ENCODE measurements at places on chromosomes 16 and 17.
A peak's percentile ranks its signal among the peaks of the same experiment; 100 is the strongest.

- no peak overlapping the region for H3K4me3 ChIP-seq
- H3K27me3 ChIP-seq: peaks cover 60% of the 10 kb centered on the region
- H3K36me3 ChIP-seq: no peaks in the 10 kb centered on the region
- peaks cover 4% of the 10 kb centered on the region for H3K4me1 ChIP-seq
- no peak overlapping the region for H3K27ac ChIP-seq
- no peak for DNase-seq
These were observed 4.9 kb downstream of the FA2H start for GRCh38 chr16:74769586-74770190.

DNA sequence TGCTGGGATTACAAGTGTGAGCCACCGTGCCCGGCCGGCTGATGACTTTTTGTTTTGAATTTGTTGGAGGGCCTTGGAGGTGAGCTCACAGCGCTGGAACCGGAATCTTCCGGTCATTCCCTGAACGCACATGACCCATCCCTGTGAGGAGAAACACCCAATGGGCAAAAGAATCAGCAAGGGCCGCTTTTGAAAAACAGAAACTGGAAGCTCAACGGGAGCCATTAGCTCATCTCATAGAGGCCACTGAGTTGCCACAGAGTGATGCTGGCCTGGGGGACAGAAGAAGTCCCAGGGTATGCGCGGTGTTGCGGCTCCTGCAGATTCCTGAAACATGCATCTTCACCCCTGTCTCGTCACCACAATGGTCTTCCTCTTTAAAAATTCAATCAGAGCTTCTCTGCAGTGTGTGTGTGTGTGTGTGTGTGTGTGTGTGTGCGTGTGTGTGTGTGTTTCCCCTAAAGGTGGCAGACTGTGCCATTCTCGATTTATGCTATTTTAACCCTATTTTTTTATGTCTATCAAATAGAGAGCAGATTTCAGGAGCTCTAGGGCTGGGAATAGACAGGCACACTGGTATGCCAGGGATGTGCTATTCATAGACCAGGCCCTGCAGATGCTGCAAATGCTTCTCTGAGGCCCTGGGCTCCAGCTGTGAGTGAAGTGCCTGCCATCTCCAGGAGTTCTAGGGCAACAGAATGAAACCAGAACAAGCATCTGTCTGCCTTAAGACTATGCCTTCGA is 68.3 kb downstream of the MARCHF10 start:
- no peaks in the 10 kb centered on the region for H3K4me1 ChIP-seq
- no peaks in the 10 kb centered on the region for H3K27me3 ChIP-seq
- DNase-seq: no peak
- no peaks in the 10 kb centered on the region for H3K36me3 ChIP-seq

GRCh38 chr17:6330936-6331335 is 104.0 kb downstream of the AIPL1 start:
- H3K4me3 ChIP-seq: no peak overlapping the region
- H3K27ac ChIP-seq: no peak overlapping the region
- DNase-seq: no peak
- H3K36me3 ChIP-seq: no peaks in the 10 kb centered on the region
- peaks cover 16% of the 10 kb centered on the region for H3K27me3 ChIP-seq
- no peaks in the 10 kb centered on the region for H3K4me1 ChIP-seq

GRCh38 chr16:11913425-11914079 is 2.2 kb downstream of the GSPT1 start:
- H3K27ac ChIP-seq: peak overlapping the region; percentile 94
- no peak for DNase-seq
- H3K36me3 ChIP-seq: no peaks in the 10 kb centered on the region
- H3K4me1 ChIP-seq: peaks cover 16% of the 10 kb centered on the region

DNA sequence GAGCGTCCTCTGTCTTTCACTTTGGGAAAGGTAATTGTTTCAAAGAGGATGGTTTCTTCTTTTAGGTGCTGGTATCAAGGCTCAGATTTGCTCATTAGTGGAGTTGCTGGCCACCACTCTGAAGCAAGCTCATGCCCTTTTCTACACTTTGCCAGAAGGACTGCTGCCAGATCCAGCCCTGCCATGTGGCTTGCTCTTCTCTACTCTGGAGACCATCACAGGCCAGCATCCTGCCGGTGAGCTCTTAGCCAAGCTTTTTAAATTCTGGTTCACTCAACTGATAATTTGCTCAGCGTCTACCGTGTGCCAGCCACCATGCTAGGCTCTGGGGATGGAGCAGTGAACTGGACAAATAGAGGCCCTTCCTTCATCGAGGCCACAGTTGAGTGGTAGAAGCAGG is 4.3 kb downstream of the COG1 start:
- H3K4me1 ChIP-seq: peaks cover 18% of the 10 kb centered on the region
- DNase-seq: no peak
- no peaks in the 10 kb centered on the region for H3K36me3 ChIP-seq
- no peak overlapping the region for H3K27ac ChIP-seq
- no peak overlapping the region for H3K4me3 ChIP-seq

- no peaks in the 10 kb centered on the region for H3K27me3 ChIP-seq
- H3K27ac ChIP-seq: no peak overlapping the region
- H3K4me3 ChIP-seq: no peak overlapping the region
These were observed 46.0 kb downstream of the HNF1B start for GRCh38 chr17:37698911-37699255.

Data from left lung (tissue), 14 donors.